ENCODE measurements at places on chromosomes 7 and 10. TPM values are rescaled to one million over a fixed set of nuclear protein-coding genes. Genes with fewer than 3 reads are reported as not detected.

DNA sequence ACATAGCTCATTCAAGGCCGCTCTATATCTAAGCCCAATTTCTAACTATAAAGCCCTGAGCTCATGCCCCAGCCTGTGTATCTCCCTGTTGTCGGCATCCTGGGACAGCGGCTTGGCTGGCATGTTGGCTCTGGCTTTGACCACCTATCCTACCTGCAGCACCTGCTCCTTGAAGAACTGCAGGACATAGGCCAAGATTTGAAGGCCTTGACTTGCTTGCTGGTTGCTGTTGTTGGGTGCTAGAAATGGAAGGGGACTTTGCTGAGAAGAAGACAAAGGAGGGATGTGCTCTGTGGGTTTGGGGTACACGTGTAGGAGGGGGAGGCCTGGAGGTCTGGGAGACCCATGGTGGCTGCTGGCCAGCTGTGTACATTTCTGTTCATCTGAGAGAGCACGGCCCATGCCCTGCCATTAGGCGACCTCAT lies 11.1 kb downstream of the PNLIPRP2 start:
- no peak for DNase-seq

The CLCN1 gene
- not detected for total RNA-seq

The GNG11 gene
- 14.1 TPM for total RNA-seq

The CLEC2L gene
- total RNA-seq = 10.0 TPM

All from sigmoid colon (tissue), 7 donors.